D341Med (cell line): ENCODE measurements at places on chromosomes 6 and 20.
A peak's percentile ranks its signal among the peaks of the same experiment; 100 is the strongest.

- no peak for DNase-seq
Observed at GRCh38 chr20:52817981-52818380, 154.2 kb upstream of the TSHZ2 start.

GRCh38 chr6:88374553-88374952 is 208.4 kb upstream of the CNR1 start:
- DNase-seq, result no peak

GRCh38 chr6:57117796-57118195 is 27.8 kb downstream of the ZNF451 start:
- DNase-seq, result no peak

GRCh38 chr6:149443411-149444181 is 41.2 kb downstream of the ZC3H12D start:
- DNase-seq, result no peak

DNA sequence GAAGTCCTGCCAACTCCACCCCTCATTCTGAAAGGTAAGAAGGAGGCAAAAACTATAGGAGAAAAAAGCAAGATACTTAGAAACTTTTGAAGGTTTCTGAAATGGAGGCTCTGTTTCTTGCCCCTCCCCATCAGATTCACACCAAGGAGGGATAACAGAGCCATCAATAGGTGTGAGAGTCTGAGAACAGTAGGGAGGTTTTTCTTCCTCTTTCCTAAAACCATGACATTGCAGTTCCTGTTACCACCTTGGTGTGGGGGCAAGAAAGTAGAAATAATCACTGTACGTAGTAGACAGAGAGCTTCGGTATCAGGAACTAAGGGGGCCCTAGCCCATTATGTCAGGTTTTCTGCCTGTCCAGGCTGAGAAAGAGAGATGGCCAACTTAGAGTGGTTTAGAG is 333.3 kb upstream of the SYNCRIP start:
- DNase-seq, result no peak

DNA sequence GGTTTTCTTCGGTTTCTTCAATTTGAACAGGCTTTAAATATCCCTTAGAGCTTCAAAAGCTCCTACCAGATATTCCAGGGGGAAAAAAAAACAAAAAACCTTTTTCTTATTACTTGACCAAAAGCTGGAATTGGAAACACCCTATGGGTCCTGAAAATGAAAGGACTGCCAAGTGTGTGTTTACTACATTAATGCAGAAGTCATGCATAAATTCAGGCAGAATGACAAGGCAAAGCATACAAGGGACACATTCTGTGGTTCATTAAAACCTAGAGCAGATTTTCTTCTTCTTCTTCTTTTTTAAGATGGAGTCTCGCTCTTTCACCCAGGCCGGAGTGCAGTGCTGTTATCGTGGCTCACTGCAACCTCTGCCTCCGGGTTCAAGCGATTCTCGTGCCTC is 119.1 kb downstream of the GMDS start:
- no peak for DNase-seq

- DNase-seq, result no peak
Observed at GRCh38 chr6:119170447-119171087, 92.1 kb upstream of the FAM184A start.

DNA sequence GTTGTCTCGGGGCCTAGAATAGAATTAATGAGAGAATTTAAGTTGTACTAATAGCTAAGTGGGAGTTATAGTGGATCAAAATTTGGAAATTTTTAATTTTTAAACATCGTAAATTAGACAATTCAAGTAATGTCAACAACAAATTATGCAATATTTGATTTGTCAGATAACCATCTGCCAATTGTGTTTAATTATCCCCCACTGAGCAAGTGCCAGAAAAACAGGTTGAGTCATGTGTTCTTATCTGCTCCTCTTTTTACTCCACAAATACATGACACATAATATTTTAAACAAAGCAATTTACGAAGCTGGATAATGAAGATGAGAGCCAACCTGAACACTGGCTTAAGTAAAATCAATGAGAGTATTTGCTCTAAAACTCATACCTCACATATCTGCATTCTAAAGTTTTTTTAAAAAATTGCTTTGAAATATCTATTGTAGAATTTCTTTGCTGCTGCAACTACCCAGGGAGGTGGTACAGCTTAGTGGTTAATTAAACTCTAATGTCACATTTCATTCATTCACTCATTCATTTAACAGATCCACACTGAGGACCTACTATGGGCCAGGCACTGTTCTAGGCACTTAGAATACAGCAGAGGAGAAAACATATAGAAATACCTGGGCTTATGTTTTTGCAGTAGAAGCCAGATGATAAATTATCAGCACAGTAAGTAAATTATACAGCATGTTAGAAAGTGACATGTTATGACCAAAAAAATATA is 57.1 kb upstream of the MAP7 start:
- DNase-seq, result no peak

- DNase-seq, result peak; percentile 77
Observed at GRCh38 chr6:43771210-43771857, 1.3 kb downstream of the VEGFA start.

DNA sequence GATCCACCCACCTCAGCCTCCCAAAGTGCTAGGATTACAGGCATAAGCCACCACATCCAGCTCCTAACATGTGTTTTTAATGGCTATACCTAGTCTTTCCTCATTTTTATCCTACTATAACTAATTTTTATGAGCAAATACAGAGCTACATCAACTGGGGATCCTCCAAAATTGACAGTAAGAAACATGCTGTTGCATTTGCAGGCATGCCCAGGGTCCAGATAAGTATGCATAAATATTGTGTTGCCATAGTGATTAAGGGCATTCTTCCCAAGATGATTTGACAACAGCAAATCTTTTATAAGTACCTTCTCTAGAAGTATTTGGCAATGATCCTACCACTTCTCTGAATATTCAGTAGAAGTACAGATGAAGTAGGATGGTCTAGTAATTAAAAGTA is 41.9 kb upstream of the MOXD1 start:
- DNase-seq, result no peak

- DNase-seq, result no peak
Observed at GRCh38 chr6:87656857-87657256, 45.2 kb downstream of the AKIRIN2 start.
